ENCODE measurements at places on chromosomes 13 and 19. TPM values are rescaled to one million over a fixed set of nuclear protein-coding genes. Genes with fewer than 3 reads are reported as not detected.

The ZNF536 gene
- total RNA-seq, result not detected

The FKBP8 gene
- total RNA-seq, result 360 TPM

The NCAN gene
- total RNA-seq, result not detected

The PROZ gene
- total RNA-seq, result not detected

The ECSIT gene
- total RNA-seq, result 54.9 TPM

The MEGF8 gene
- total RNA-seq, result 13.6 TPM

The C19orf67 gene
- total RNA-seq, result not detected

The DENND1C gene
- not detected for total RNA-seq

The NUMBL gene
- total RNA-seq, result 6.9 TPM

The ZNF296 gene
- 0.55 TPM for total RNA-seq

The AMH gene
- total RNA-seq, result 1.3 TPM

All from hair follicular keratinocyte (primary cell).